ENCODE measurements at places on chromosomes 7 and 10.

GRCh38 chr10:35783305-35783838 lies 141.3 kb upstream of the FZD8 start:
- no peak for DNase-seq

- no peak for DNase-seq
These were observed 28.0 kb downstream of the CHST12 start for GRCh38 chr7:2431260-2431867.

GRCh38 chr7:66043681-66044497 lies 31.7 kb upstream of the ASL start:
- DNase-seq = no peak

DNA sequence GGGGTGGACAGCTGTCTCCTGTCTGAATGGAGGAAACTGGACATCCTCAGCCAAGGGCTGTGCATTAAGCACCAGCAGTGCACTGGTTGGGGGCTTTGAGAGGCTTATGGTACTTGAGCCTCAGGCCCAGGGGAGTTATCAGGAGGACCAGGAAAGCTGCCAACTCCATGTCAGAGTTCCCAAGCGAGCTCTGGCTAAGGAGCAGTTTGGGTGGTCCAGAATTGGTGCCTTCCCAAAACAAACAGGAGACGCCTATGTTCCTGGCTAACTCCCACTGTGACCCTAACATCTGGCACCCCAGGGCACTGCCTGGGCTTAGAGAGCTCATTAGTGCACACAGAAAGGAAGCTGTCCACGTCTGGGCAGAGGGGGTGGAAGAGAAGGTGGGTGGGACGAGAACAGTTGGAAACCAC lies 408.6 kb upstream of the NPVF start:
- no peak for DNase-seq

DNA sequence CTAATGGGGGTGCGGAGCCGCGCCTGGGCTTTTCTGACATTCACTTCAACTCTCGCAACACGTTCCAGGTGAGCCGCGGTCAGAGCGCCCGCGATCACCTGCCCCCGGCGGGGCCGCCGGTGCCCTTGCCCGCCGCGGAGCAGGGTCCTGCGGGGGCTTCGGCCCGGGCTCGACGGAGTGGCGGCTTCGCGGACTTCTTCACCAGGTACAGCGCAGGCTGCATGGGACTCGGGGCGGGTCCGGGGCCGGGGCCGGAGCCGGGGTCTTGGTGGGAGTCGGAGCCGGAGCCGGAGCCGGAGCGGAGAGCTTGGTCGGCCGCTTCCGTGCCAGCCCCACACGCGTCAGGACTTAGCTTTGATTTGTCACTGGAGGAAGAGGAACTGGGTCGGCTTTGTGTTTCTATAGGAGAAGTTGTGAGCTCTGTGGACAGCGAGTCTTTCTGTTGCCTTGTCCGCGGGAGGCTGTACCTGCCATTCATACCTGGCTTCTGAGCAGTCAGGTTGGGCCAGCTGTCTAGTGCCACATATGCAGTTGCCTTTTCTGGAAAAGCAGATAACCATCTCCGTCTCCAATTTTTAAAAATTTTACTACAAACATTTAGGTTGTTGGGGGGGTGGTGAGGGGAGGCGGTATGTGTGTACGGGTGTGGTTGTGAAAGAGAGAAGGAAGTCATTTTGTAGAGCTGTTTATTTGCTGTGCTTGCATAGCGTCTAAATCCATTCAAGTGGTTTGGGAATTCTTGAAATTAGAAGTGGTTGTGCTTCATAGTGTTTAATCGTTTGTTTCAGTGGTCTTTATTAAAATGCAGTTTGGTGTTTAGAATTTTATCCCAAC lies 1.3 kb downstream of the TBC1D12 start:
- no peak for DNase-seq

DNA sequence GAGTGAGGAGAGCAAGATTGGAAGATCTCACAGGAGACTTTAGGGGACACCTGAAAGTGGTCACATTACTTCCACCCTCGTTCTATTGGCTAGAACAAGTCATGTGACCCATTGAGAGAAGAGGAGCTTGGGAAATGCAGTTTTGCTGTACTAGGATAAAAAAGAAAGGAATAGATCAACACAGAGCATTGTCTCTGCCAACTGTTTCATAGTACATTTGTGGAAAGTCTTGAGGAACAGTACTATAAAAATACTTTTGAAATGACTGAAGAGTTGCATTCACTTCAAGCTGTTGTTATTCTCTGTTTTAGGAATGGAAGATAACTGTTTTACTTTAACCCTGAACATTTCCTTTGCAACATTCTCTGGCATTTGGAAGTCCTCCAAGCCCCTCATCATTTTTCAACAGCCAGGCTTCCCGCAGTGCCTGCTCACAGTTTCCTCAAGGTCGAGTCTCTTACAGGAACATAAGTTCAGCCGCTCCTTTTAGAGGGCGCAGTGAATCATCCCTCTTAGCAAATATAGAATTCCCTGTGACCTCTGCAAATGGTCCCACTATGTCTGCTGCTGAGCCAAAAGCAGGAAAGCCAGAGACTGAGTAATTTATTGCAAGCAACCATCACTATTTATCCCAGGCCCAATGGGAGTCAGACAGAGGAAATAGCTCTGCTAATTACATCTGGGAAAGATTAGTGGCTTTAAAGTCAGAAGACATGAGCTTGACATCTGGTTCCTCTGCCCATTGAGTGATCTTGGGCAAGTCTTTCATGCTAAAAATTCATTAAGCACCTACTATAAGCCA lies 40.7 kb downstream of the MRPL32 start:
- DNase-seq = no peak

GRCh38 chr7:2966466-2967078 lies 77.1 kb downstream of the CARD11 start:
- DNase-seq = no peak

- no peak for DNase-seq
These were observed 44.0 kb upstream of the ITGB1 start for GRCh38 chr10:33001908-33002492.

GRCh38 chr7:4832711-4833110 lies 29.1 kb downstream of the PAPOLB start:
- no peak for DNase-seq

DNA sequence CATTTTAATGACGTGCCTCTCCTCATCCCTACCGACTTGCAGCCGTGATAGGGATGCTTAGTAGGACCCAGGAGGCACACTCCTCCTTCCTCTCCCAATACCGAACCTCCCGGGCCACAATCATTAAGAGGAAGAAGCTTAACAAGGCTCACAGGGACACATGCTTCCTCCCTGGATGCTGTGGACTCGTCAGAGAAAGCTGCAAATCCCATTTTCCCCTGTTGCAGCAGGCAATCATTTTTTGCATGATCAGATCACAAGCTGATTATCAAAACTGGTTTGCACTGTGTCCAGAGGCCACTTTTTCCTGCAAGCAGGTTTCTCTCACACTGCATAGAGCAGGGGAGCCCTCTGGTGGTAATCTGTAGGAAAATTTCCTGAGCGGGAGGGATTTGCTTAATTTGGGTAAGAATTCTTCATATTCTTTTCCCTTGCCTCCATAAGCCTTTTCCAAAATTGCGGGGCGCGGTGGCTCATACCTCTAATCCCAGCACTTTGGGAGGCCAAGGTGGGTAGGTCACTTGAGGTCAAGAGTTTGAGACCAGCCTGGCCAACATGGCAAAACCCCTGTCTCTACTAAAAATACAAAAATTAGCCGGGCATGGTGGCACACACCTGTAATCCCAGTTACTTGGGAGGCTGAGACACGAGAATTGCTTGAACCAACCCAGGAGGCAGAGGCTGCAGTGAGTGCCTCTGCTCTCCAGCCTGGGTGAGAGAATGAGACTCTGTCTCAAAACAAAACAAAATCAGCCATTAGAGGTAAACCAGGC lies 16.1 kb upstream of the LAMB4 start:
- peak; percentile 6 for DNase-seq

GRCh38 chr10:88190540-88191235 lies 327.3 kb downstream of the PTEN start:
- no peak for DNase-seq

GRCh38 chr7:43278088-43278644 lies 165.7 kb downstream of the HECW1 start:
- DNase-seq = no peak

DNA sequence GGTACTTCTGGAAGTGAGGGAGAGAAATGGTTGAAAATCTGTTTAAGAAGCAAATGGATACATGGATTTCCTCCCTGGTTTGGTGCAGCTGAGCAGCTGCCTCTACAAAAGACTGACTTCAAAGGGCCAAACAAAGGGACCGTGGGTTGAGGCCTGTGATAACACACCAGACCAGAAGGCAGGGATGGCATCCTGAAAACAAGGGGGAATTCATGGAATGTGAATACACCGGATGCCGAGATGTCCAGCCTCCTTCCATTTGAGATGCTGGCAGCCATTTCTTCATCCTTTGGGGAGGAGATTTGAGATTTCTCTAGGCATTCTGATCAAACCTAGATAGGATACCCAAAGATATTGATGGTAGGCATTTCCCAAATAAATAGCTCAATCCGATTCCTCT lies 36.9 kb downstream of the TAF3 start:
- DNase-seq = no peak

DNA sequence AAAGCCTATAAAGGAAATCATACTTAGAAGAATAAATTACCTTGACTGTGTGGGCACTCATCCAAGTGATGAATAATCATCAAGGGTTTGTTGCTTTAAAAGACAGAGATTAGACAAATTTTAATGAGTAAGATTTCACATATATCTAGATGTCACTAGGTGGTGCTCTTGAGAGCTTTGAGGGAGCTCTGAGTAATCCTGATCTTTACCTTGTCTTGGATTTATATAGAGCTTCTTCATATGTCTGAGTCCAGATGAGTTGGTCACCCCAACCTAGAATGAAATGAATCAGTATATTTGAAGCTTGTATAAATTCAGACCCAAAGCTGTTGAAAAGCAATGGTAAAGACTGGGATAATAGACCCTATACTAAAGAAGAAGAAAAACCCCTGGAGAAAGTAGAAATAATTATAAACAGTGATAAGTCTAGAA lies 3.7 kb downstream of the AGR2 start:
- no peak for DNase-seq

DNA sequence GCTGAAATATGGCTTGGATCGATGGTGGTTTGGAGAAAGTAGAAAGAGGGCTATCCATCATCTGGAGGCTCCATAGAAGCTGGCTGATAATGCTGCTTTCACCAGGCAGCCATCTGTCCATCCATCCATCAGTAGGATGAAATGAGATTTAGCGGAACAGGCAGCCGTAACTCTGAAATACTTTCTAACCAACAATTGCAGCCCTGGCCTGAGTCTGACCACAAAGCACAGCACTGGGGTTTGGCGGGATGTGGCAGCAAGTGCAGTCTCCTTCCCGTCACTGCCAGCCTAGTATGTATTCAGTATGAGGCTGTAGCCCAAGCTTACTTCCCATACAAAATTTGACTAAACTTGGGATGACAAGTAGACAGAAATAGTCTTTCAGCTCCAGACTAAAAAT lies 38.0 kb downstream of the R3HCC1L start:
- no peak for DNase-seq

DNA sequence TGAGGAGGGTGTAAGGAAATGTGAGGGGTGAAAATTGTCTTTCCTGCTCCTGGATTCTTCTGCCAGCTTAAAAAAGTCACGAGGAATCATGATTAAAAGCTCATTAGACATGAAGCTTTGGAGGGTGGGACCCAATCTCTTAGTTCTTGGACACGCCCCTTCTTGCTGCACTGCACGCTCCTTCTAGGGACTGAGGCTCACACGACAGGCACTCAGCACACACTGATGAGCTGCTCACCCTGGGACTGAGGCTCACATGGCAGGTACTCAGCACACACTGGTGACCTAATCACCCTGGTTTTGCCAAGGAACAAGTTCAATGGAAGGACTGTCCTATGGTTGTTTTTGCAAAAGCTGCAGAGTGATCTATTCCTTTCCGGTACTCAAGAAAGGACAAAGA lies 65.8 kb upstream of the ELMO1 start:
- no peak for DNase-seq

DNA sequence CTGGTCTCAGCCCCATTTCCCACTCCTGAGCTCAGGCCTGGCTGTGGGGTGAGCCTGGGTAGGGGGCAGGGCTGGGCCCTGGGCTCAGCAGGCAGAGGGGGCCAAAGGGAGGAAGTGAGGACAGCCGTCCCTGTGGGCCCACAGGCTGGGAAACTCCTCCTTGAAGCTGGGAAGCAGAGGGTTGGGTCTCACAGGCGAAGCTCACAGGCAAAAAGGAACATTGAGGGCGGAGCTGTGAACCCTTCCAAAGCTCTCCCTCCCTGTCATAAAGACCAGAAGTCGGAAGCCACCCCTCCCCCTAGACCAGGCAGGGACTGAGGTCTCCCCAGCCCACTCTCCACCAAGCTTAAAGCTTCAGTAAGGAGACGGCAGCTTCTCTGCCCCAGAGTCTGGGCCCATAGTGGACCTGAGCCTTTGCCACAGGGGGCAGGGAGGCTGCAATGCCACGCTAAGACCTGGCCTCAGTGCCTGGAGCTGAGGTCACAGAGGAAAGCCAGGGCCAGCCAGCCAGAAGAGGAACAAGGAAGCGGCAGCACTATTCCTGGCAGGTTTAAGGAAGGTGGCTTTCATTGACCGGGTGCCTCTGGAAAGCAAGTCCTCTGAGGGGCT lies 1.0 kb upstream of the KCP start:
- DNase-seq = no peak

DNA sequence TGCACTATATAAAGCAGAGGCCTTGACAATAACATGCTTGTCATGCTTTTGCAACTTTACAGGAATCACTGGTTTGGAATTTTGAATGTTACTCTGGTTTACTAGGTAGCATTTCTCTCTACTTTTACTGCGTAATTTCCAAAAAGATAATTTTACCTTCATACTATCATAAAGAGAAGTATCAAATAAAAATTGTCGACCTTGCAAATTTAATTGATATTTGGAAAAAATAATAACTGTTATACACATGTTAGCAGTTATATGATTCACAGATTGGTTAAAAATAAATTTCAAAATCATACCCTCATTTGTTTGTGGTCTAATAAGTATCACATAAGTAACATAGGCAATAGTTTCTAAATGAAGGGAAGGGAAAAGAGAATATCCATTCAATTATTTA lies 228.5 kb upstream of the CACNA2D1 start:
- no peak for DNase-seq

GRCh38 chr7:100488333-100489095 lies 4.8 kb downstream of the NYAP1 start:
- no peak for DNase-seq

GRCh38 chr10:24553051-24553612 lies 170.6 kb downstream of the ARHGAP21 start:
- no peak for DNase-seq

DNA sequence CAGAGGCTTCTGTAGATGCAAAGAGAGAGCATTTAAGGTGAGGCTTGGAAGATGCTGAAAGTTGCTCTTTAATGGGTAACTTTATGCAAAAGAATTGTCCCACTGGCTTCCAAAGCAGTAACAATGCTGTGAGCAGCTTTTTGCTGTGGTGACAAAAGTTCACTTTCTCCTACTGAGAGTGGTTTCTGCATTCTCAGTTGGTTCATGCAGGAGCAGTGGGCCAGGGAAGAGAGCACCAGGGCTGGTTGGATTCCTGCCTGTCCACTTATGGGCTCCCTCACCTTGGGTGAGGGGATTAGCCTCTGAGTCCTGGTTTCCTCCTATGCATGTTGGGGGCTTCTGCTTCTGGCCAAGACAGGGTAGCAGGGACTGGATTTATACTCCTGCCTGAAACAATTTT lies 31.1 kb upstream of the GOLGA7B start:
- DNase-seq = no peak

Measured in stimulated activated CD8-positive, alpha-beta memory T cell treated with anti-CD3 and anti-CD28 coated beads, Interleukin-7, amount 100 ng/mL, for 1 hour (primary cell).